CD8-positive, alpha-beta memory T cell (primary cell): ENCODE measurements at places on chromosomes 11 and 22. TPM values are rescaled to one million over a fixed set of nuclear protein-coding genes. Genes with fewer than 3 reads are reported as not detected.

GRCh38 chr22:45540122-45540521 lies 37.4 kb downstream of the FBLN1 start:
- DNase-seq, result no peak

AKIP1 gene
- 26.9 TPM for total RNA-seq

- DNase-seq, result no peak
These were observed 71.9 kb downstream of the BLID start for GRCh38 chr11:122044086-122044485.

DNA sequence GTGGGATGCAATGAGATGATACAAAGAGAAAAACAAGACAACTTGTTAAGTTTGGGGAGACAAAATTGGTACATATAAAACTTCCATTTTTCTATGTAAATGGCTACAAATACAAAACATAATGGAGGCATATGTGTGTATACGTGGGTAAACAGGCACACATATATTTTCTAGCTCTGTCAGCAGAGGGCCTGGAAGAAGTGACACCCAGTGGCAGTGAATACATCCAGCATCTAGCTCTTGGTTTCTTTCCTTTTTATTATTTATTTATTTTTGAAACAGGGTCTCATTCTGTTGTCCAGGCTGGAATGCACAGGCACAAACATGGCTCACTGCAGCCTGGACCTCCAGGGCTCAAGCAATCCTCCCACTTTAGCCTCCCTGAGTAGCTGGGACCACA lies 5.0 kb upstream of the RASL10A start:
- no peak for DNase-seq

SLC22A25 gene
- not detected for total RNA-seq

BATF2 gene
- total RNA-seq, result 0.11 TPM

- DNase-seq, result no peak
These were observed 4.8 kb downstream of the SERPINH1 start for GRCh38 chr11:75566763-75567279.

DNA sequence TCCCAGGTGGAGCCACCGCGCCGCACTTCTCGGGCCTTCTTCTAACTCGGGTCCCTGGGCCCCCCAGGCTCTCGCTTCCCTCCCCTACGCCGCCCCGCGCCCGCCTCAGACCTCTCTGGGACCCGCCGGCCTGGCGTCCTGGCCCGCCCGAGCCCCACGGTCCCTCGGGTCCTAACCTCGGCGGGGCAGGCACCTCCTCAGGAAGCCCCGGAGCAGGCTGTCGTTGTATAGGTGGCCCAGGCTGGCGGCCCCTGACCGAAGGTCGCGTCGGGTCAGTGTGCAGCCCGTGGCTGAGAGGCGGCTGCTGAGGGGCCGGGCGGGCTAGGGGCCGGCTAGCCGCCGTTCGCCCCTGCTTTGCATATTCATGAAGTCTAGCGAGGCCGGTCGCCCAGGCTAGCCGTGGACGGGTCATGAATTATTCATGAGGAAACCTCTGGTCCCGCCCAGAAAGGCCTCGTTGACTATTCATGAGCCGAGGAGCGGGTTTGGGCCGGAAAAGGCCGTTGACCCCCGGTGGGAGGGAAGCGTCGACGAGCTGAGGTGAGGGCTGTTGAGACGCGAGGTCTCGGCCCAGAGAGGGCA lies at the start of gene HORMAD2:
HORMAD2 (plus strand) TSS at position 513 of the 582 bp plus-strand sequence. CDS start 13,489 bp downstream, outside the sequence.
- no peak for DNase-seq
